CMK (cell line): ENCODE measurements at places on chromosomes 11 and 22.

DNA sequence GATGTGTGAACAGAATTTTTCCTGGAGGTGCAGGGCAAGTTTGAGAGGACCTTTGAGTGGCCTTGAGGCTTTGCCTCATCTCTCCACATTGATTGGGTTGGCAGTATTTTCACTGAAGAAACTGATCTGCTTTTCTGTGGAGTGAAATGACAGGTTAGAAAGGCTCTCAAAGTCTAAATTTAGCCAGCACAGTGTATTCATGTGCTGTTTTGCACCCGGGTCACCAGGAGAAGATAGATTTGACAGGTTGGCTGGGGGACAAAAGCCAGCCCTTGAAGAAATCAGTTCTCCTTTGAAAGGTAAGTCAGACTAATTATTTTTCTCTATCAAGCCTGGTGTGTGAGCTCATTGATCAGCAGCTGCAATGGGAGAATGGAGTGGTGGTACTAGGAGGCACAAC lies 152.9 kb downstream of the DBX1 start:
- DNase-seq, result no peak

DNA sequence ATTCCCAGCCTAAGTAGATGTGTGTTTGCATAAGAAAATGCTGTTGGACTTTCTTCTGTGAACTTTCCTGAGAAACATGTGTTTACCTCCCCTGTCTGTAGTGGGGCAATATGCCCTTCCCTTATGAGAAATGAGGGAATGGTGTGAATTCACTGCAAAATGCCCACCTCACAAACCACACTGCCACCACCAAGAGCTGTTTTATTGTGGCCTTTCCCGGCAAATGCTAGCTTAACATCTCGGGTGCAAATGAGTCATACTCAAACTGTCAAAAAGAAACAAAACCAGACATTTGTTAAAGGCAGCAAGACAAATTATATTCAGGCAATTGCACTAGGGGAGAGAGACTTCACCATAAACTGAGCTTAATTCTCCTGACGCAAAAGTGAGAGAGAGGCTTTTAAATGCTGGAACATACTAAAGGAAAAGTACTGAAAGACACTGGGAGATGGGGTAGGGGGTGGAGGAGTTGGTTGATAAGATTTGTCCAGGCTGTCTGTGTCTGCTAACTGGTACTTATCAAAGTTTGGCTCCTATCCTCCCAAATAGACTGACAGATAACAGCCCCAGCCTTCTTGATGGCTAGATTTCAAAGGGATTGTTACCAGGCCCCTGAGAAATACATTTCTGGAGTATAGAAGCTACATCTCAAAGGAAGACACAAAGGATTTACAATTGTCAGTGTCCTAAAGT lies 70.9 kb upstream of the OR5AK2 start:
- DNase-seq, result no peak

- DNase-seq, result no peak
These were observed 68.4 kb upstream of the CLNS1A start for GRCh38 chr11:77705876-77706579.

GRCh38 chr11:43576803-43577521 lies 103.6 kb upstream of the HSD17B12 start:
- no peak for DNase-seq

- DNase-seq, result no peak
These were observed 304.7 kb downstream of the NELL1 start for GRCh38 chr11:20973940-20974559.

DNA sequence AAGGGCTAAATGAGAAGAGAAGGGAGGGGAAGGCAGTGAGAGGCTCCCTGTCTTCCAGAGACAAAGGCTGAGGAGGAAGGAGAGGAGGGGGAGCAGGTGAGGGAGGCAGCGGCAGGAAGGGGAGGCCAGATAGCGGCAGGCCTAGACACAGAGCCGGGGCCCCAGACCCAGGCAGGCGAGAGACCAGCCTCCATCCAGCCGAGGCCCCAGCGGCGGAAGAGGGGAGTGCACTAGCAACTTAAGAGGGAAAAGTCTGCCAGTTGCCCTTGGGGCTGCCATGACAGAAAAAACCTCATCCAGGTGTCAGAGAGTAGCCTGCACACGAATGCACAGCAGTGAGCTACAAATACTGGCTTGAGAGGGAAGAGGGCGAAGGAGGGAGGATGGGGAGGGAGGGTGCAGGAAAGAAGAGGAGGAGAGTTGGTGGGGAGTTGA lies 46.7 kb downstream of the IGLL1 start:
- no peak for DNase-seq

DNA sequence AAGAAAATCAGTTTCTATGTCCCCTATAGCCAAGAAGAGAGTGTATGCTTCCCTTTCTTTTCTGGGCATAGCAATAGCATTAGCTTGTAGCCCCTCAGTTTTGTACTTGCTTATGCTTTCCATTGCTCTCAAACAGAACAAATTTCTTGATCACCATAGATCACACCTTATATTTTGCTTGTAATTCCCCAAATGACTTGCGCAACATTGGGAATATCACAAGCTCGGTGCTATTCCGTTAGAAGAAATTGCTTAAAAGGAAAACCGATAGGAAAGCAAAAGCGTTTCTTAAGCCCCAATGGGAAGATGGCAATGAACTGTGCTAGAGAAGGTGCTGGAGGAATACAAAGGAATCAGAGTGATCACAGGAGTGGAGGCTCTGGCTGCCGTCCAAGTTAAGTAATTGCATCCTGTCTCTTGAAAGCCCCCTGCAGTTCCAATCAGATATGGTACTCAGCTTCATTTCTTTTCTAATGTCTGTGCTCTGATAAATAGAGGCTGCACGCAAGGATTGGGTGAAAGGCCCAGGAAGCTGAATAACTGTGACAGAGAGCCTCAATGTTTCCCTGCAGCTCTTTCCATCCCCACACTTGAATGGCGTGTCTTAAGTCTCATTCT lies 182.1 kb upstream of the KIRREL3 start:
- DNase-seq, result no peak

- no peak for DNase-seq
These were observed 25.3 kb upstream of the PARVB start for GRCh38 chr22:43998679-43999264.

DNA sequence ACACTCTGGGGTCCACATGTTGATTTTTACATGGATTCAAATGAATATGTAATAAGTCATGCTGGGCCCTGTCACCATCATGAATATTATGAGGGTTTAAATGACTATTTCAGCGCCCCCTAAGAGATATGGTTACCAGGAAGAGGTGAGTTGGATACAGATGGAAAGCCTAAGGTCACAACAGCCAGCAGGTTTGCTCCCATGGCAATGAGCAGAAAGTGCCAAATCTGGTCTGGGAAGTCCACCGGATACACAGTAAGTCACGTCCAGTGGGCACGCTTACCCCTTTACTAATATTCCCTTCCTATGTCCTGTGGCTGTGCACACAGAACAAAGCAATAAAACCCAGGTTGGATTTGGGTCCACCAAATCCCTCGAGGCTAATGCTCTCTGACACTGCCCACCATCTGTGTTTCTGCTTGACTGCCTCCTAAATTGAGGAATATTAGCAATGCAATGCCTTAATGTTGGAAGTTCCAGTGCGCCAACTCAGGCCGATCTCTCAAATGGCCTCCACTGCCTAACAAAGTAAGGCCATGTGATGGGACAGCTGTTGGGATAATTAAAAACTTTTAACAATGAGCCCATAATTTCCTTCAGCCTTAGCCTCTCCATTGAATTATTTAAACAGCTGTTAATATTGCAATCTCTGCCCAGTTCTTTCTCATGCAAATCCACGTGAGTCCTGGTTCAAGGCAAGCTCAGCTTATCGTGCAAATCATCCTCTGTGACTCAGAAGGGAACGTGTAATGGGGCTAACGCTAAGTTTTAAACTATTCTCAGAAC lies 97.6 kb downstream of the SLC1A2 start:
- DNase-seq, result no peak

- DNase-seq, result no peak
These were observed 42.5 kb upstream of the MICAL2 start for GRCh38 chr11:12067796-12068357.

DNA sequence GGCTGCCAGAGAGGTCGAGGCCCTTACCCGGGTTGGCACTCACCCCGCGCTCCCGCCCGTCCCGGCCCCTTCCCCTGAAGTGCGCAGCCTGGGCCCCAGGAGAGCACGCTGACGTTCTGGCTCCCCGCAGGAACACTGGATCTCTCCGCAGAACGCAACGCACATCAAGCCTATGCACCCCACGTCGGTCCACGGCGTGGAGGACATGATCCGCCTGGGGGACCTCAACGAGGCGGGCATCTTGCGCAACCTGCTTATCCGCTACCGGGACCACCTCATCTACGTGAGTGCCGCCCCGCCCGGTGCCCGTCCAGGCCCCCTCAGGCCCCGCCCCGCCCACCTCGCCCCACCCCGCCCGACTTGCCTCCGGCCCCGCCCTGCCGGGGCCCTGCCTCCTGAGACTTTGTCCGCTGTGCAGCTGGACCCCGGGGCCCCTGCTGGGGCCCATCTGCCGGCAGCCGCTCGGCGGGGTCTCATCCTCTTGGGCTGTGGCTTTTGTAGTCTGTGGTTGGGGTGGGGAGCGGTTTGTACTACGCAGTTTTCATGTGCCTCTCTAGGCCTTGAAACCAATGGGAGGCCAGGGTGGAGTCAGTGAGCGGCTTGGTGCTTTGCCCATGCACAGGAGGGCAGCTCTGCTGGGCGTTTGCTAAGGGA lies 19.7 kb downstream of the MYO7A start:
- no peak for DNase-seq

DNA sequence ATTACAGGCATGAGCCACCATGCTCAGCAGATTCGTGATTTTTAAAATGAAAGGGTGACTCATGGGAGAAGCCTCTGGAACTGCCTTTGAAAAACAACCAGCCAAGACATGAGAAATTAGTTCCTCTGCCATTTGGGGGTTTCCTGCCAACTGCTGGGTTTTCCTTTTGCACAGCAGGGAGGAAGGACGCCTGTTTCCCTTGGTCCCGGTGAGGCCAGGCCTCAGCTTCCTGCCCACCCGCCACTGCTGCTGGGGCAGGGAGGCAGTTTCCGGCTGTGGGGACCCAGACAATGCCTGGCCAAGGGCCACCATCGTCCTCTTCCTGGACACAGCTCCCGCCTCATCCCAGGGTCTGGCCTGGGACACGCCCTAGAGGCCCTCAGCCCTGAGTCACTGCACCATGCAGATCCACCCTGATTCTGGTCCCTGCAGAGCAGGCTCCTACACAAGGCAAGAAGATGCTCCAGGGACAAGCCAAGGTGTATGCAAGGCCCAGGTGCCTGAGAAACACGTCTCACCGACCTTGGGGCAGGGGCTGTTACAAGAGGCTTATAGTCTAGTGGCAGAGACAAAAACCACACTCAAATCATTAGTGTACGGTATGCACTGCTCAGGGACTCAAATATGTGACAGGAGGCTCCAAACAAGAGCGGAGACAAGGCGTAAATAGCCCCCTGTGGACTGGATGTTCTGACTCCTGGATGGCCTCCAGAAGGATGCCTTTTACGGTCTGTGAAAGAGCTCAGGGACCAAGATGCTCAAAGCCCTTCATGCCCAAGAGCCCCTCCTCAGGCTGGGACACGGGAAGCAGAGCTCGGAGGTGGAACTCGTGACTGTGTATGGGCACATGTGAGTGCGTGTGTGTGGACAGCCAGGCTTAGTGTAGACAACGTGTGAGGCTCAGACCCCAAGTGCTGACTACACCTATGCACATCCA lies 10.0 kb downstream of the PPM1F start:
- peak; percentile 68 for DNase-seq
